AG04449 (cell line): ENCODE measurements at places on chromosomes 11 and 22.

DNA sequence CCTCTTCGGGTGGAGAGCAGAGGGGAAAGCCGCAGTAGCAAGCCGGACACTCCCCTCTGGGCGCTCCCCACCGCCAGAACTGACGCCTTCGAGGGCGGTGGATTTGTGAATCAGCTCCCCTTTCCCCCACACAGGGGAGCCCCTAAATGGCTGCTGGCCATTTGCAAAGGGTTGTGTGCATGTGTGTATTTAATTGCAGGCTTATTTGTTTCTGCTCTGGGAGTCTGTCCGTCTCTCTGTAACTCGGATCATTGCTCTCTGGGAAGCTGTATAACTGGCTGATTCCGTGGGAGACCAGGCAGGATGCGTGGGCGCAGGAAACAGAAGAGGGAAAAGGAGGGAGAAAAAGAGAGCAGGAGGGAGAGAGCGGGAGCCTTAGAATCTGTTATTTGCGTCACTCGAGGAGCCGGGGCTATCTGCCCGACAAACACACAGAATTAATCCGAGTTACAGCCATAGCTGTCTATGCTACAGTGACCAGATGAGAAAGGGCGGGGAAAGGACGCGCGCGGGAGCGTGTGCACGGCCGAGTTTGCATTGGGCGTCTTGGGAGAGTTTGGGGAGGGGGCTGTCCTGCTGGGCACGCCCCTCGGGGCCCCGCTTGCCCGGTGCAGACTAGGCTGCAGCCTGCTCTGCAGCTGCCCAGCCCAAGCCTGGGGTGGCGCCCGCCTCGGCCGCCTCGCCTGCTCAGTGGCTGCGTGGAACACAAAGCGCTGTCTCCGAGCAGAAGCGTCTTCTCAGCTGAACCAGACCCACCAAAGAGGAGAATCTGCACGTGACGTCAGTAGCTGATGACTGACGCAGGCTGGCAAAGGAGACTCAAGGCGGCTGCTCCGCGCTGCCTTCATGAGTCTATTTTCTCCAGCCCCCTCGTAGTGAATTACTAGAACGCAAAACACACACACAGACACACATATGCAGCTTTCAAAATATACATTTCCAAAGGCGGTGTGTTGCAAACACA is 105.3 kb upstream of the HSD17B12 start:
- peak; percentile 9 for DNase-seq

- DNase-seq = no peak
These were observed 6.2 kb upstream of the FTH1 start for GRCh38 chr11:61973476-61974162.

GRCh38 chr22:37425369-37425768 is 1.9 kb downstream of the ELFN2 start:
- DNase-seq = no peak

GRCh38 chr22:19139974-19140373 is 4.5 kb downstream of the ESS2 start:
- DNase-seq = no peak

DNA sequence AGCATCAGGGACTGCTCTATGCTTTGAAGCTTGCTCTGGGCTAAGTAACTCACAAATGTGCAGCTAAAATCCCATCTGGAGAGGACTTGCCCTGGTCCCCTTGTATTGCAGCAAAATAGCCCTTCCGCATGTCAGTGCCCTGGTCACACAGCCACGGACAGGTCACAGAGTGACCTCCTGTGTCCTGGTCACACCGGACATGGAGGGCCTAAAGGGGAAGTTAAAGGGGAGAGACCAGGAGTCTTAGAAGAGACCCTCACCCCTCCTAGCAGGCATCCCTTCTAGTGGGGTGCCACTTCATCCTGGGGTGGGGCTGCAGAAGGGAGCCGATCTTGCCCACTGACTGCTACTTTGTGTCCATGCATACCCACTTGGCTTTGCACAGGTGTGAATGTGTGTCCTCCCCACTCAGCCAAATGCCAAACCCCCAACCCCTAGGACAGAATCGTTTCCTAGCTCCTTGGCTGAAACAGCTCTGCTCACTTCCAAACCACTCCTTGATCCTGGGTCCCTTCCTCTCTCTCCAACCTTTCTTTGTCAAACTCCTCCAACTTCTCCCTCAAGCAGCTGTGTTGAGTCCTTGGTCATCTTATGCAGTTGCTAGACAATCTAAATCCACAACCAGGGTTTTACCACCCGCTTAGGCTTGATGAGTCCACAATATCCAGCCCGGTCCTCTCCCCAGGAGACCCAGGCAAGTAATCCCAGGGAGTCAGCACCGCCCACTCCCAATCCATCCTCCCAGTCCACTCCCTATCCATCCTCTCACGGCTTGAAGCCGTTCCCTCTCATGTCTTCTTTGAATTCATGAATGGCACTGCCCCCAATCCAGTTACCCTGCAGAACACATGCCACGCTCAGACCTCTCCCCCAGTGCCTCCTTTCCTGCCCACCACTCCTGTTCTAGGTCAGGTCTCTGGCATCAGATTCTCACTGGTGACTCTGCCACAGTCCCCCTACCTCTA is 3.3 kb upstream of the FXYD6 start:
- no peak for DNase-seq

DNA sequence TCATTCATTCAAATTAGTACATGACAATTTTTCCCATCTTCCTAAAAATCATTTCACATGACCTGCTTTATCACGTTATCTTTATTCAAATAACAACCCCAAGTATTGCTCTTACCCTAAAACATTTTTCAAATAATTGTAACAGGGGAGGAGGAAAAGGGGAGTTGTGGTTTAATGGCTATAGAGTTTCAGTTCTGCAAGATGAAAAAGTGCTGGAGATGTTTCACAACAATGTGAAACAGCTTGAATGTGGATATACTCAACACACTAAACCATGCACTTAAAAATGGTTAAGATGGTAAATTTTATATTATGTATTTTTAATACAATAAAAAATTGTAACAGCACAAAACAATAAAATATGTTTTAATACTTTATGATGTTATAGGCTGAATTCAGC is 161.6 kb upstream of the GUCY1A2 start:
- no peak for DNase-seq

DNA sequence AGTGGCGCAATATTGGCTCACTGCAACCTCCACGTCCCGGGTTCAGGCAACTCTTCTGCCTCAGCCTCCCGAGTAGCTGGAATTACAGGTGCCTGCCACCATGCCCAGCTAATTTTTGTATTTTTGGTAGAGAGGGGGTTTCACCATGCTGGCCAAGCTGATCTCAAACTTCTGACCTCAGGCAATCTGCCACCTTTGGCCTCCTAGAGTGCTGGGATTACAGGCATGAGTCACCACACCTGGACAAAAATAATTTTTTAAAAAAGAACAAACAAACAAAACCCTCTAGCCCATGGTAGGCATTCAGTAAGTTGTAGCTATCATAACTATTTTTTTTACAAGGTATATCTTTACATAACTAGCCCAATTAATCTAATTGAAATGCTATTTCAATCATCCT is 73.9 kb upstream of the CAPRIN1 start:
- DNase-seq = no peak

DNA sequence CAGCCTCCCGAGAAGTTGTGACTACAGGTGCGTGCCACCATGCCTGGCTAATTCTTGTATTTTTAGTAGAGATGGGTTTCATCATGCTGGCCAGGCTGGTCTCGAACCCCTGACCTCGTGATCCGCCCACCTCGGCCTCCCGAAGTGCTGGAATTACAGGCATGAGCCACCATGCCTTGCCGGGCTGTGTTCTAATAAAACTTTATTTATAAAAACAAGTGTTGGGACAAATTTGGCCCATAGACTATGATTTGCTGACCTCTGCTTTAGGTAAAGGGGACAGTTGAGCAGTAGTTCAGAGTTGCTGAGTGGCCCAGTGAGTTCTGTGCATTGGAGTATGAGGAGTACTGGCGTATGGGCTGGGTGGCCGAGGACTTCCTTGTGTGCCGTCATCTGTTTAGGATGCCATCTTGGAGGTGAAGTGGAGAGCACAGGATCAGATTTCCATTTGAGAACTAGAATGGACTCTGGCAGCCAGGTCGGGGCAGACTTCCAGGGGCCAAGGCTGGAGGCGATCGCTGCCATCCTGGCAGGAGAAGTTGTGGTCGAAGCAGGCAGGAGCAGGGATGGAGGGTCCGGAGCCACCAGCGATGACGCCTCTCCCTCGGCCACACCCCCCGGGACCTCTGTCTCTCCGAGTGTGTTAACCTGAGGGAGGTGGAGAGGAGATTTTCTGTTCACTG is 43.8 kb downstream of the FBLN1 start:
- no peak for DNase-seq

DNA sequence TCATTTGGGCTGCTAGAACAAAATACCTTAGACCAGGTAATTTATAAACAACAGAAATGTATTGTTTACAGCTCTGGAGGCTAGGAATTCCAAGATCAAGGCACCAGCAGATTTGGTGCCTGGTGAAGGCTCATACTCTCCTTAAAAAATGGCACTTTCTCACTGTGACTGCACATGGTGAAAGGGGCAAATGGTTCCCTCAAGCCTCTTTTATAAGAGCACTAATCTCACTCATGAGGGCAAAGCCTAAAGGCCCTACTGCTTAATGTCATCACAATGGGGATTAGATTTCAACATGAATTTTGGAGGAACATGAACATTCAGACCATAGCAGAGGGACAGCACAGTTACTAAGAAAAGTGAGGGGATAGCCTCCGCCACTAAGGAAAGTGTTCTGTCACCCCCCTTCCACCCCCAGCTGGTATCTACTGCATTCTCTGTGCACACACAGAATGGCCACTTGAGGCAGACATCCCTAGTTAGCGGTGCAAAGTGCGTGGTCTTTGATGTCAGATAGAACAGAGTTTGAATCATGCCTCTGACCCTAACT is 47.2 kb upstream of the CEP295 start:
- DNase-seq = no peak

GRCh38 chr22:47605886-47606285 is 843.4 kb downstream of the TBC1D22A start:
- no peak for DNase-seq

- DNase-seq = peak; percentile 54
These were observed 2.5 kb downstream of the CHST1 start for GRCh38 chr11:45662665-45663485.

DNA sequence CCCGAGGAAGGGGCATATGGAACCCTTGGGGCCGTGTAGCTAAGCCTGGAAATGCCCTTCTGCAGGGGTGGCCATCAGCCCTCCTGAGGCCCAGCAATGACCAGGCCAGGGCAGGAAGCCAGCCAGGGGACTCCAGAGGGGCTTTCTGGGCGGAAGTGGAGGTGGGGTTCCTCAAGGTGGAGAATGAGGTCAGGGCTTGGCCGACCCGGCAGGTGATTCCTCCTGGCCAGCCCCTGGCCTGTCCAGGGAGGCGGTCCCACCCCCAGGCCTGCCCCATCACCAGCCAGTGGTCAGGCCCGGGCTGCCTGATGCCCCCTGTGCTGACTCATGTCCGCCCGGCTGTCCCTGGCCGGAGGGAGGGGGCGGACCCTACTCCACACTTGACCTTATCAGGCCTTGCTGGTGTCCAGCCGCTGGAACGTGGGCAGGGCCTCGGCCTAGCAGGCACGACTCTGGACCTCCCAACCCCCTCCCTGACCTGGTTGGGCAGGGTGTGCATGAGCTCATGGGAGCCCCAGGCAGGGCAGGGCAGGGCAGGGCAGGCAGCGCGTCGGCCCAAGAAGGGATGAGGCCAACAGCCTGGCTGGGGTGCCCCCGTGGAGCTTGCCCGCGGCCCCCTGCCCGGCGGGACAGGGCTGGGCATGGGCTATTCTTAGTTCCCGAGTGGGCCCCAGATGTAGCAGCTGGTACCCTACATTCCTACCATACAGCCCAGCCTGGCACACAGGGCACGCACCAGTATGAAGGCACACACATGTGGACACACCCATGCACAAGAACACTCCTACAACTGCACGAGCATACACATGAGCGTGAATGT is 35.9 kb downstream of the RPL3 start:
- no peak for DNase-seq

GRCh38 chr11:28699701-28700100 is 591.5 kb downstream of the METTL15 start:
- DNase-seq = no peak

DNA sequence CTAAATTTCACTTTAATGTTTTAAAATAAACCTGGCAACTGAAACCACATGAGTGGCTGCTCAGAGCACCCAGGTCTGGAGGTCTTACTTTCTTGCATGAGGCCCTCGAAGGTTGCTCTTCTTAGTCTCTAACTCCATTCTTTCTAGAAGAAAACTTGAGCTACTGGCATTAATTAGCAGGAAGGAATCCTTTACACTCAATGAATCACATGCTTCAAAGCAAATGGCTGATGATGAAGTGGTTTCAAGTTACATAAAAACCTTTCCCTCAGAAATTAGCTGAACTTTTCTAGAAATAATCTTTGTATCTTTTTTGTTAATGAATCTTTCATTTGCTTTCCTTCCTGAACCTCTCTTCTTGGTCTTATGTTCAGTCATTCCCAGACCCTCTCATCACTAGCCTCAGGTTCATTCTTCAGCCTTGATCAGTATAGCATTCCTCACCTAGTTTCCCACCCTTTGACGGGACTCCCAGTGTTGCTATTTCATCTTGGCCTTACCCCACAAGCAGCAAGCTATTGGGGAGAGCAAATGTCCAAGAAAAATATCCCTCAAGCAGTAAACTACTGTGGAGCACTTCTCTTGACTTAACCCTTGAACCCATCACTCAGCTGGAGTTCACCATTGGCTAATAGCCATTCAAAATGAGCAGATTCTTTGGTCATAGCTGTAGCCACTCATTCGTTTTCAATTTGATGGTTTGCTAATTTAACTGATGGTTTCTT is 75.1 kb downstream of the INSC start:
- no peak for DNase-seq

DNA sequence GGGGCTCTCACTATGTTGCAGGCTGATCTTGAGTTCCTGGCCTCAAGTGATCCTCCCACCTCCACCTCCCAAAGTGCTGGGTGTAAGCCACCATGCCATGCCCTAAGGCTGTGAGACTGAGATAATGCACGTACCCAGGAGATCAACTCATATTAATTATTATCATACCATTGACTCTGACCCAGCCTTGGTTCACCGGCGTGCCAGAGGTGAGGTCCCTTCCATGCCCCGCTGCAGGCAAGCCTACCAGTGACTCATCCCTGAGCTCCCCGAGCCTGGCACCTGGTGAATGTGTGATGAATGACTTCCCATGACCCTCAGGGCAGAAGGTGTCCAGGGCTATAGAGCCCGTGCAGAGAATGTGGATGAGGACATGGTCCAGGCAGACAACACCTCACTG is 12.1 kb downstream of the GAL3ST1 start:
- DNase-seq = no peak

DNA sequence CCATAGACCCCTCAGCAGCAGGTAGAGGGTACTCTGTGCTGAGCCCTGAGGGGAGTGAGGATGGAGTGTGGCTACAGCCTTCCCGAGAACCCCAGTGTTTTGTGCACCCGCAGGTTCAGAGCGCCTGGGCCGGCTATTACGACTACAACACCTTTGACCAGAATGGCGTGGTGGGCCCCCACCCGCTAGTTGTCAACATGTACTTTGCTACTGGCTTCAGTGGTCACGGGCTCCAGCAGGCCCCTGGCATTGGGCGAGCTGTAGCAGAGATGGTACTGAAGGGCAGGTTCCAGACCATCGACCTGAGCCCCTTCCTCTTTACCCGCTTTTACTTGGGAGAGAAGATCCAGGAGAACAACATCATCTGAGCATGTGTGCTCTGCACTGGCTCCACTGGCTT is 5.6 kb upstream of the TIRAP start:
- DNase-seq = no peak
